ENCODE measurements at places on chromosomes 2 and 18.

DNA sequence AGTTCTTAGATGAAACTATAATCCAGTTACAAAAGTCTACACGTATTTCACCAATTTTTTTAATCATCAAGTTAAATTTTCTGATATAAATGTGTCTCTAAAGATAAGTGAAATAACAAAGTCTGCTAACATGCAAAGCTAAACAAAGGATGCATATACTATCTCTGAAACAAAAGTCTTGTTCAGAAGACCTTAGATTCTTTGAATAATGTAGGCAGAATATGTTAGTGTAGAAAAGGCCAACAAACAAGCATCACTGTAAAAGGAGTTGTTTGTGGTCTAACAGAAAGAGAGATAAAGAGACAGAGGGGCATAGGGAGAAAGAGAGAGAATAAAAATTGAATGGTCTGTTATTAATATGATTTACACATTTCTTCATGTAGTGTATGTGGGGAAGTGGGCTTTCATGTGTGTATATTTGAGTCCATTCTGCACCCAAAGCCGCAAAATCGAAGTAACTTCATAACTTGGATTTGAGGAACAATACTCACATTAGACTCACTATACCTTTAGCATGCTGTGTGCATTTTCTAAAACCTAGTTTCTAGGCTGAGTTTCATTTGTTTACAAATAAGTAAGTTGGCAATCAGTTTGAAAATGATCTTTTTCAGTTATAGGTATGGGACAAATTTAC is 734.8 kb upstream of the REG3G start:
- no peak for DNase-seq

GRCh38 chr2:239239607-239240413 is 161.0 kb downstream of the HDAC4 start:
- no peak for DNase-seq

DNA sequence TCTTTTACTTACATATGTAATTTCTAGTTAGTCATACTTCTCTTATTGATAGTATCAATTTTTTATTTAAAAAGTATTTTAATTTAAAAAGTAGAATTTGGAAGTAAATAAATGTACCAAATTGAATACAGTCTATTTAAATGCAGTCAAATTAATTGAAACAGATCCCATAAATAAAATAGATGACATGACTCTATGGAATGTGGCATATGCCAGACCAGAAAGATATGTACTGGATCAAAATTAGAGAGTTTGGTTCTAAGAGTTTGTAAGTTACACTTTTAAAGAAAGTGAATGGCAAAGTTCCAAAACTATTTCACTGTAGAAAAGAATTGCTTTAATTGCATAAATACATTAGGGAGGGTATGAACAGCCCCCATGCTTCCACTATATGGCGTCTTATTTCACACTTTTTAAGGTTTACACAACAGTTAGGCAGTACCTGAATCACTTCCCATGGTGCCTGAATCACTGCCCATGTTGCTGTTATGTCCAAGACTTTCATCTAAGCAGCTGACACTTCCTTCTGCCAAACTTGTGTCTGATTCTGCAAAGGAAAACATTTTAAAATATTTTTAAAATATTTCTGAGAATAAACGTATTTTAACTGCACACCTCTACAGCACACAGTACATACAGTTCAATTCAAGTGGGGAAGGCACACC is 25.2 kb downstream of the IFIH1 start:
- no peak for DNase-seq

DNA sequence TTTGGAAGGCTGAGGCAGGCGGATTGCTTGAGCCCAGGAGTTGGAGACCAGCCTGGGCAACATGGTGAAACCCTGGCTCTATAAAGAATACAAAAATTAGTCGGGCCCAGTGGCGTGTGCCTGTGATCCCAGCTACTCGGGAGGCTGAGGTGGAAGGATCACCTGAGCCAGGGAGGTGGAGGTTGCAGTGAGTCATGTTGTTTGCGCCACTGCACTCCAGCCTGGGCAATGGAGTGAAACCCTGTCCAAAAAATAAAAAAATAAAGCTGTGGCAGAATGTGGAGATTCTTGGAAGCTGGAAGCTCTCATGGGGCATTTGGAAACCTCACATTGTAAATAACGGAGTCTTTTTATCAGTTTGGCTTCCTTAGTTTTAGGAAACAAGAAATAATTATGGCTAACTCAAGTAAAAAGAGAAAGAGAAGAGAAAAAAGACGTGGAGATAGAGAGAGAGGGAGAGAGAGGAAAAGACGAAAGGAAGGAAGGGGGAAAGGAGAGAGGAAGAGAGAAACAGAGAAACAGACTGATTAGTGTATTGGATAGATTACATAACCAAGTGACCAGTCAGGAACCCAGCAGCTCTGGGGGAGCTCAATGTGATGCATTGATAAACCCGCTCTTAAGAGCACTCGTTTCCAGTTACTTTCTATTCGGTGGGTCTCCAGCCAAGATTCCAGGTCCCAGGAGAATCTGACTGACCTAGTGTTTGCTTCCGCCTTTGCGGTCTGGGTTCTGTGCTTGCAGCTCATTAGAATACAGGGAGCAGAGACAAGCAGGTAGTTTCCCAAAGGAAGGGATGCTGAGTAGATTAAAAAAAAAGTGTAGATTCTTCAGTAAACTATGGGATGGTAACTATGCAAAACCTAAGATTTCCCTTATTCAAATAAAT is 1.1 kb upstream of the SPAST start:
- DNase-seq: no peak

DNA sequence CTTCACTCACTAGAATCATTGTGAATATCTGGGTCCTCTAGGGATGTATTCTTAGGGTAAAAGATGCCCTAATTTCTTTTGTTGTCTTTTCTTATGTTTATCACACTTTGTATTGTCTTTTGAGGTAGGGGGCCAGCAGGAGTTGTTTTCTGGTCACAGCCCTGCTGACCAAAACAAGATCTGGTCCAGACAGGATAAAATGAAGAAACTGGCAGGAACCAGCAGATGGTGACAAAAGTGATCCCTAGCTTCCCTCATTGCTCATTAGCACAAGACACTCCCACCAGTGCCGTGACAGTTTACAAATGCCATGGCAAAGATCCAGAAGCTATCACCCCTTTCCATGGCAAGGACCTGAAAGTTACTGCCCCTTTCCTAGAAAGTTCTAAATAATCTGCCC is 81.7 kb upstream of the CCDC85A start:
- DNase-seq: no peak

DNA sequence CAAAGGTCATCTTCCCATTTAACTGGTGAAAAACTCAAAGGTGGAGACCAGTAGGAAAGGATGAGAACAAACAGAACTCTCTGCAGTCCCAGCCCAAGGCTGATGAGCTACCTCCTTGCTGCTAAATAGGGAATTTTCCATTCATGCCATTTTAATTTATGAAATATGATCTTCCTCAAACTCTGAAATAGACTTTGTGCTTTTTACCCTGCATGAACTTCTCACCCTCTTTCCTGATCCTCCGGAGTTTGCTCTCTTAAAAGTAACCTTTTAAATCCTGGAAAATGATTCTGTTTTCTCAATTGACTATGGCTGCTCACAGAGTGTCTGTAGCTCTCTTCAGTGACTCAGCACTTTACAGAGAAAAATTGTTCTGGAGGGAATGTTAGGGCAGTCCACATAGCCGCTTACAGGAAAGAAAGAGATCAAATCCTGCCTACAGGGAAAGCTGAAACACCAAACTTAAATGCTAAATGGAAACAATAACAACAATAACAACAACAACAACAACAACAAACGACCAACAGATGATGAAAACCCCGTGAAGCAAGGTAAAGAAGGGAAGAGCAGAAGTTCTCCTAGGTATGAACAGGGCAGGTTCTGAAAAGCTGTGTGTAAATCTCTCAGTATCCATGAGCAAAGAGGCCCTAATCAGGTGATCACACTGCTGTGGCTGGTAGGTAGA is 79.8 kb upstream of the SESTD1 start:
- DNase-seq: no peak

- no peak for DNase-seq
Observed at GRCh38 chr2:85421260-85422071, 3.0 kb downstream of the SH2D6 start.

DNA sequence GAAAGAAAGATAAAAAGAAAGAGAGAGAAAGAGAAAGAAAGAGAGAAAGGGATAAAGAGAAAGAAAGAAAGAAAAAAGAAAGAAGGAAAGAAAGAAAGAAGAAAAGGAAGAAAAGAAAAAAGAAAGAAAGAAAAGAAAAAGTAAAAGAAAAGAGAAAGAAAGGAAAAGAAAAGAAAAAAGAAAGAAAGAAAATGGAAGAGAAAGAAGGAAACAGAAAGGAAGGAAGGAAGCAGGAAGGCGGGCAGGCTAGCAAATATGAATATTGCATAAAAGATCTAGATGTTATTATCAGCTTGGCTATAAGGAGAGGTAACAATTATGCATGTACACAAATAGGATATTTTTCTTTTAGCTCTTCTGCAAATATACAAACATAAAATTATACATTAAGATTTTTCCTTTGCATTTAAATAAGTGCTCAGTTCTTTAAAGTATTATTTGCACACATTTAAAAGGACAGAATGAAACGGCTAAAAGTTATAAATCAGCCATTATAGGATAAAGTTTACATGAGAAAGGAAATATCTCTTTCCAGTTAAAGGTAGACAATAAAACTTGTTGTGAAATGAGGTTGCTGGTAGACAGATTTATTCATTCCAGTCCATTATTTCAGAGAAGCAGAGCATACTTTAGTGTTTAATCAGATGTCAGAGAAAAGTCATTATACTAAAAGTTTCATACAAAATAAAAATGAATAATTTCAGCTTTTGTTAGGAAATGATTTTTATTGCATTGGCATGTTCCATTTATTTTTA is 511.4 kb downstream of the KCNJ3 start:
- DNase-seq: no peak

DNA sequence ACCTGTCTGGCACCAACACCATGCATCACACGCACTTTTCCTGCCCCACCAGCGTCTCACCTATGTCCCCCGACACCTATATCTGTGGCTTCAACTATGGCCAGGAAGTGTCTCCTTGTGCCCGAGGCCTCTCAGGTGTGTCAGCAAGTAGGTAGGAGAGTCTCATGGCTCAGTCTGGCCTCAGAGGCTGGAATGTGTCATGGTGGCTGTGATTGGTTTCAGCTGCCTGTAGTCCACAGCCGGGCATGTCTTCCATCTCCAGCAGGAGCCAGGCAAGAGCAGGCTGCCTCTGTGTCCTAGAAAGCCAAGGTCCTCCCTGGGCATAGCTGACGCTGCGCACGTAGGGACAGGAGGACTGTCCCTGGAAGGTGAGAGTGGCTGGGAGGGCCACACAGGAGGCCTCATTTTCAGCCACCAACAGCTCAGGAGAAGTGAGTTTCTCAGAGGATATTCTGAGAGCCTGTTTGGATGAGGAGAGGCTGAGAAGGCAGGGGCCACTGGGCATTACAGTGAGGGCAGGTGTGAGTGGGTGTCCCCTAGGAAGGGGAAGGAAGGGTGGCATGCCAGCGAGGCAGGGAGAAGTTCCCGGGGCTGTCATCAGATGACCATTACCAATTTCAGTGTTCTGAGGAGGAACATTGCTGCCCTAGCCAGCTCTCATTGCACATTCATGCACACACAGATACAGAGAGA is 47.2 kb downstream of the SDC1 start:
- no peak for DNase-seq

DNA sequence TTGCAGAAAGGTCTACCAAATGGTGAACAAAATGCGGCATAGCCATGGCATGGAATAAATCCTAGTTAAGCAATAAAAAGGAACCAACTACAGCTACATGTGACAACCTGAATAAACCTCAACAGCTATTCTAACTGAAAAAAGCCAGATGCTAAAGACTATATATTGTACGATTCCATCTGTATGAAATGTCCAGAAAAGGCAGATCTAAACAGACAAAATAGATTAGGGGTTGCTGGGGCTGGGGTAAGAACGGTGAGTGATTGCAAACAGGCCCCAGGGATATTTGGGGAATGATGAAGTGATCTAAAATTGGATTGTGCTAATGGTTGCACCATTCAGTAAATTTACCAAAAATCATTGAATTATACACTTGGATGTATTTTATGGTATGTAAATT is 2.8 kb downstream of the CCDC68 start:
- no peak for DNase-seq

- DNase-seq: no peak
Observed at GRCh38 chr18:79784965-79785770, 12.6 kb upstream of the KCNG2 start.

- DNase-seq: no peak
Observed at GRCh38 chr2:230327418-230328154, 593 bp downstream of the SP140L start.

- no peak for DNase-seq
Observed at GRCh38 chr2:226426292-226426736, 373.3 kb downstream of the IRS1 start.

GRCh38 chr18:59833785-59834184 is 66.0 kb upstream of the PMAIP1 start:
- no peak for DNase-seq

Measured in brain pericyte (primary cell).